ENCODE measurements at places on chromosomes 3 and 15.

DNA sequence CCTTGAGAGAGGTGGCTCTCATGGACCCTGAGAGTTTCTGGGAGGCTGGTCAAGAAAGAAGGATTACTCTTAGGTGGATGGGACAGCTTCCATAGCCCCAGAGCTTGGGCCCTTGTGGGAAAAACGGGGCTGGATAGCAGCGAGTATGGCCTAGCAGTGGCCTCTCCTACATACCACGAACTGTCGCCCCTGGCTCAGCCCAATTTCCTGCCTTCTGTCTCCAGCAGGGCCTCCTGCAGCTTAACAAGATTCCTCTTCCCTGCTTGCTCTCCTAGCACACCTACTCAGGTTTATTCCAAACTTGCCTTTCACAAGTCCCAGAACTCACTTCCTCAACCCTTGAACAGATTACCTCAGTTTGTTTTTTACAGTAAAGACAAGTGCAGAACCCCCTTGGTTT, 139.7 kb upstream of the TPM1 start:
- no peak for DNase-seq

DNA sequence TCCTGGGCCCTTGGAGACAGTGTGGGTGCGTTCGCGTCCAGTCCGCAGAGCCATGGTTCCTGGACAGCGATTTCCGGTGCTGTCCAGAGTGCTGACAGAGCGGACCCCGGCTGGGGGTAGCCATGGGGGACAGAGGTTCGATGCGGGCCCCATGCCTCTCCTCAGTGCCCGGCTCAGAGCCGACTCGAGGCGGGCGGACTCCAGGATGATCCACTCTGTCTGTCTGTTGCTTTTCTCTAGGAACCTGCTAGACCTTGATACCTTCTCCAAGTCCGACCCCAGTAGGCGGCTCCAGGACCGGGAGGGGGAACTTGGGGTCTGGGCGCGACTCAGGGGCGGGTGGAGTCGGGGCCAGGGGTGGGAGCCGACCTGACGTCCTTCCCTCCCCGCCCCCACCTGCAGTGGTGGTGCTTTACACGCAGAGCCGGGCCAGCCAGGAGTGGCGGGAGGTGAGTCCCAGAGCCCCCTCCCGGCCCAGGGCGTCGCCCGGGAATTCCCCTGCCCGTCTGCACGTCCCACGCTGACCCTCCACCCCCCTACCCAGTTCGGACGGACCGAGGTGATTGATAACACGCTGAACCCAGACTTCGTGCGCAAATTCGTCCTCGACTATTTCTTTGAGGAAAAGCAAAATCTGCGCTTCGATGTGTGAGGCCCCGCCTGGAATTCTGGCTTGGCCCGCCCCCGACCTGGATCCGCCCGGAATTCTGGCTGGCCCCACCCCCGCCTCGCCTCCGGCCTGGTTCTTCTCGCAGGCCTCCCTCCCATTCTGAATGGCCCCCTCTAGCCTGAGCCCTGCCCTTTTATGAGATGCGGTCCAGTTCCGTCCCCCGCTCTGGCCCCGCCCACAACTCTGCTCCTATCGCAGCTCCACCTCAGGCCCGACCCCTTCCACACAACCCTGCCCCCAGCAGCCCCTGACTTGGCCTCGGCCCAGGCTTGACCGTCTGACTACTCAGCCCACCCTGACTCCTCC, 1.0 kb downstream of the CPNE9 start:
- DNase-seq: peak; percentile 13

GRCh38 chr15:75348562-75349350, 1.9 kb downstream of the NEIL1 start:
- no peak for DNase-seq

- no peak for DNase-seq
These were observed 28.2 kb downstream of the ARIH1 start for GRCh38 chr15:72502220-72502809.

DNA sequence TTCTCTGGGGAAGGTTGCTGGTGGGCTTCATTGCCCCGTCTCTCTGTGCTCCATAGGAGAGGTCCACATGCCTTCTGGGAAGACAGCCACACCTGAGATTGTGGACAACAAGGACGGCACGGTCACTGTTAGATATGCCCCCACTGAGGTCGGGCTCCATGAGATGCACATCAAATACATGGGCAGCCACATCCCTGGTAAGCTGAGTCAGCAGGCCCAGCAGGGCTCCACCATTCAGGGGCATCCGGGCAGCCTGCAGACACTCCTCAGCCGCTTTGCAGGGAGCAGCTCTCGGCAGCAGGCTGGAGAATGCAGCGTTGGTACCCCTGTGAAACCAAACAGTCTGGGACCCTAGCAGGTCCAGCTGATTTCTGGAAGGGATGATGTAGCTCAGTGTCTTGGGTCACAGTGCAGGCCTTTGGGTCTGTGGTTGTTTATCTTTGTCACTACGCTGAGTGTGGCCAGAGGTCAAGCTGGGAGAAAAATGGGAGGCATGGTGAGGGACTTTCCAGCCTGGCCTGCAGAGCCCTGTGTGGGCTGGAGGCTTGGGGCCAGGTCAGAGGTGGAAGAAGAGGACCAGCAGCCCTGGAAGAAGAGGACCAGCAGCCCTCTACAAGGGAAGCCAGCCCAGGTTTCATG, 67.2 kb downstream of the DNASE1L3 start:
- DNase-seq: no peak

GRCh38 chr15:88342666-88343065, 86.1 kb upstream of the NTRK3 start:
- DNase-seq: no peak
